H9 (cell line): ENCODE measurements at places on chromosomes 2 and 18. TPM values are rescaled to one million over a fixed set of nuclear protein-coding genes. Genes with fewer than 3 reads are reported as not detected.

Gene FAM124B
- 0.83 and 0.94 TPM in 2 replicates for total RNA-seq

Gene CRYGC
- not detected in 2 replicates for total RNA-seq

Gene SKOR2
- total RNA-seq = 0.18 and 0.24 TPM in 2 replicates

Gene KLHL29
- total RNA-seq = 2.1 and 2.4 TPM in 2 replicates

Gene BCL2L11
- total RNA-seq = 18.9 and 21.2 TPM in 2 replicates

Gene ODC1
- 46.5 and 48.3 TPM in 2 replicates for total RNA-seq

Gene RAD51AP2
- 0.07 TPM in 1 of 2 replicates, not detected in the other for total RNA-seq

Gene STK16
- 21.6 and 22.4 TPM in 2 replicates for total RNA-seq

Gene MERTK
- total RNA-seq = 4.2 and 4.8 TPM in 2 replicates

DNA sequence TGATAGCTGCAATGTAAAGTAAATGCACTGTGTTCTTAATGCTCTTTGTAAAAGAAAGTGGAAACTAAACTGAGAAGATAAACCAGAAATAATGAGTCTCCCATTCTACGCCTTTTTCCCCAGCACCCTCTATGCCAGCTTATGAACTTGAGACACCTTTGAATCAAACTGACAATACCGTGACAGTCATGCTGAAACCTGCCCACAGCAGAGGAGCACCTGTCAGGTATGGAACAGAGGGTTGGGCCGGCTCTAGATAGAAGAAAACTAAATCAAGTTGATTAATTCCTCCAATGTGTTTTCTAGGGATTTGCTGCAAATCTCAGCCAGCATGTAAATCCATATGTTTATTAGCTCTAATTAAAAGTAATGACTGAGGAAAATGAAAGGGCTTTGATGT lies 520.6 kb upstream of the RAB12 start:
- H3K36me3 ChIP-seq = no peaks in the 10 kb centered on the region
- no peak overlapping the region for H3K4me3 ChIP-seq
- H3K27ac ChIP-seq = no peak overlapping the region

GRCh38 chr2:180840641-180841040 lies 139.8 kb upstream of the UBE2E3 start:
- DNase-seq = no peak
- no peaks in the 10 kb centered on the region for H3K4me1 ChIP-seq
- no peaks in the 10 kb centered on the region for H3K36me3 ChIP-seq
- no peaks in the 10 kb centered on the region for H3K27me3 ChIP-seq
- H3K27ac ChIP-seq = no peak overlapping the region

GRCh38 chr18:75809926-75810255 lies 382.4 kb upstream of the SMIM21 start:
- no peaks in the 10 kb centered on the region for H3K36me3 ChIP-seq
- H3K4me3 ChIP-seq = no peak overlapping the region
- DNase-seq = no peak
- H3K27me3 ChIP-seq = no peaks in the 10 kb centered on the region

DNA sequence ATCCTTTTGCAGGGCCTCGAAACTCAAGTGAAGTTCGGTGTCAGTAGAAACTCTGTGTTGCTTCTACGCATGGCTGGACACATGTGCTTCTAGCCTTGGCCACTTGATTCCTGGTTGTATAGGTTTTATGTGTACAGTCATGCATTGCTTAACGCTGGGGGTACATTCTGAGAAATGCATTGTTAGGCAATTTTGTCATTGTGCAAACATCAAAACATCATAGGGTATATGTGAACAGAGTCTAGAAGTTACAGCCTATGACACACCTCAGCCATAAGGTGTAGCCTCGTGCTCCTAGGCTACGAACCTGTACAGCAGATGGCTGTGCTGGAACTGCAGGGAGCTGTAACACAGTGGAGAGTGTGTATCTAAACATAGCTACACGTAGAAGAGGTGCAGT lies 39.4 kb downstream of the TMEM18 start:
- no peak overlapping the region for H3K27ac ChIP-seq
- no peak overlapping the region for H3K4me3 ChIP-seq
- 0 out of 2 replicates have a peak, but pooled peaks cover 2% of the 10 kb centered on the region for H3K4me1 ChIP-seq
- peaks cover 2% of the 10 kb centered on the region; the same call in 1 of the 2 replicates for H3K27me3 ChIP-seq

DNA sequence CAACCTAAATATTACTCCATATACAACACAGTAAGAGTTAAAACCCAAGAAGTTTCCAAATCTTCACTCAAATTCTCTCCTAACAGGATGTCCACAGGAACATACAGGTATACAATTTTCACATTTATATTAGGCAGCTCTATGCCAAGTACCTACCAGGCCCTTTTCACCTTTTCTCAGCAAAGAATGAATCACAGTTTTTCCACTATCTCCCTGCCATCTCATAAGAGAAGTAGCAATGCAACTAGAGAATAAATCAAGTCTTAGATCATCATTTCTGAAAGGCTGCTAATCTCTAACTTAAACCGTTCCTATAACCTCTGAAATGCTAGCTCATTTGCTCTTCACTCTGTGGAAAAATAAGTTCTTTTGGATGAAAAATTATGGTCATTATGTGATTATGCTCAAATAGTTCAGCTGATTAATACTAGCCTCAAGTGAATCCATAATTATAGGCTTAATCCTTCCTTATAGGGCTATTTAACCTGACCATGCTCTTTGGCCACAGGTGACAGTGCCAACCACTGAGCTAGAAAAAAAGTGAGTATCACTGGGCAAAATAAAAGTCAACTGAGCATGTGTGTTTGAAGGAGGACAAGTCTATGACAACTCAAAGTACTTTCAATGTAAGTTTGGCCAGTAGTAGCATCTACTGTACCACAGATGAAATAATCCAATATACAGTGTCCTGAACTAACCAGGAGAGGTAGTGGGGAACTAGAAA lies 79.7 kb downstream of the COBLL1 start:
- no peak overlapping the region for H3K4me3 ChIP-seq
- H3K27ac ChIP-seq = no peak overlapping the region
- no peaks in the 10 kb centered on the region for H3K36me3 ChIP-seq
- H3K27me3 ChIP-seq = no peaks in the 10 kb centered on the region

DNA sequence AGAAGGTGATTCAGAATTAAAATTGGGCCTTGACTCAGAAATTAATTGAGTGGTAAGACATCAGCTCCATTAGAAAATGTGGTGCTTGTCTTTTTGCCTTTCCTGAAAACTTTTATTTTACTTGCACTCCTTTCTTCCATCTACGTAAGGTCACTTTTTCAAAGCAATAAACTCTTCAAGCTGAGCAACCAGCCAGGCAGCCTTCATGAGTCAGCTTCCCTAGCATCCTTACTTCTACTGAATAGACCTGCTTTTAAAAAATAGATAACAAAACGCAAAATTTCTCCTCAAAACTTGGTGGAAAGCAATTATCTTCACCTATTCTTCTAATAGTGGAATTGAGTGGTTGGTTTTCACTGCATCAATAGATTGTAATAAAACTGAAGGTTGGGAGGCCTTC lies 504.2 kb downstream of the ARHGAP15 start:
- no peaks in the 10 kb centered on the region for H3K27me3 ChIP-seq
- no peak for DNase-seq
- H3K4me3 ChIP-seq = no peak overlapping the region
- no peaks in the 10 kb centered on the region for H3K4me1 ChIP-seq
- H3K27ac ChIP-seq = no peak overlapping the region

DNA sequence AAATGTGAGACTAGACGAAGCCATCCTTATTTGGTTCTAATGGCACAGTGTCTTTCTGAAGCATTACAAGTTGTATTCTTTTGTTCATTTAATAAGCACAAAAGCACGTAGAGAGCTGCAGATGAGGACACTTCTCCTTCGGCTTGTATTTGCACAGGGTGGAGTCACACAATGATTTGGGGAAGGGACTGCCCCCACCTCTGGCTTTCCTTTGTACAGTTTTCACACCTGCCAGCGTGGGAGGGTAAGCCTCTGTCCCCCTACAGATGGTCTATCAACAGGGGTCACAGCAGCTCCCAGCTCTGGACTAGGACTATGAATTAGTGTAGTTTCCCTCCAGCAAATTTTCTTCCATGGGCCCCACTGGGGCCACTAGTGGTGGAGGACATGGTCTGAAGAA lies 108.2 kb upstream of the KLHL14 start:
- H3K27me3 ChIP-seq = no peaks in the 10 kb centered on the region
- H3K27ac ChIP-seq = no peak overlapping the region
- no peak overlapping the region for H3K4me3 ChIP-seq
- no peaks in the 10 kb centered on the region for H3K36me3 ChIP-seq
- DNase-seq = no peak
- H3K4me1 ChIP-seq = peaks cover 8% of the 10 kb centered on the region

DNA sequence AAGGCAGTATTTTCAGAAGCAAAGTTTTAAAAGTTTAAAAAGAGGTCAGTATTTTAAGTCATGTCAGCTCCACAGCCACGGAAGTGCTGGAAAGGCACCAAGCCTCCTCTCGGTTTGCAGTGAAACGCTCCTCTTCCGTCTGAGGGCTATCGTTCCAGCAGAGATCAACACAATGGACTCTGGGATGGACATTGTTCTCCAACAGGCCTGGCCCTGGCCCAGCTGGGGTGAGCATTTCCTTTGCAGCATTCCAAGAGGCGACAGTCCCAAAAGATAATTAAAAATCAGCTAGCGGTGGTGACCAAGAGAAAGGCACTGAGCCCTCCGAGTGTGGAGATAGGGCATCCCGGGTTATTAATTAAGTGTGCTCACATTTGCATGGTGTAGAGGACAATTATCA lies 95.9 kb upstream of the LCLAT1 start:
- no peak overlapping the region for H3K27ac ChIP-seq
- H3K36me3 ChIP-seq = no peaks in the 10 kb centered on the region; the same call in 2 of the 3 replicates
- DNase-seq = no peak
- no peak overlapping the region for H3K4me3 ChIP-seq
- no peaks in the 10 kb centered on the region for H3K4me1 ChIP-seq

DNA sequence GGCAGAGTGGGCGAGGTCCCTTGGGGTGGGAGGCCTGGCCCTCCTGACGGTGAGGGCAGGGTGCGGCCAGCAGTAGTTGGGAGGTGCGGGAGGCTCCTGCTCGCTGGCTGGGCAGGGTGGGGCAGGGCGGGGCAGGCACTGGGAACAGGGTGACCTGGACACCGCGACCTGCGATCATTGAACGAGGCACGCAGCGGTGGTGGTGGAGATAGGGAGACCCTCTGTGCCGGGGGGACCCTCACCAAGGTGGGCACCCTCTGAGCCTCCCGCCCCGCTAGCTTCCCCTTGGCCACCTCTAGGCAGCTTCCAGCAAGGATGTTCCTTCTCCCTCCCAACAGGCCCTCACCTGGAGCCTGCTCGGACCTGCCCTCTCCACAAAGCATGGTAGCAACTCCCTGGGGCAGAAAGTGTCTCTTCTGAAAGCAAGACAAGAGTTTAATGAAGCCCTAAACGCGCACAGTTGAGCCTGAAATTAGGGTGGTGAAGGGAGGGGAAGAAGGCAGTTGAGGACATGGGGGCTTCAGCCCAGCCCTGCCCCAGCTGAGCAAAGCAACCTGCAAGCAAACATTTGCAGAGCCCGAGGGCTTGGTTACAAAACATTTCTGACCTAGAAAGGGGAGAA lies 15.4 kb upstream of the FOSL2 start:
- H3K27me3 ChIP-seq = no peaks in the 10 kb centered on the region; the same call in 1 of the 2 replicates
- DNase-seq = no peak
- H3K4me1 ChIP-seq = no peaks in the 10 kb centered on the region
- H3K4me3 ChIP-seq = no peak overlapping the region
- H3K36me3 ChIP-seq = no peaks in the 10 kb centered on the region

GRCh38 chr2:62919041-62919440 lies 131.6 kb upstream of the OTX1 start:
- H3K4me1 ChIP-seq = no peaks in the 10 kb centered on the region
- H3K4me3 ChIP-seq = no peak overlapping the region
- H3K27me3 ChIP-seq = no peaks in the 10 kb centered on the region

- no peak overlapping the region for H3K27ac ChIP-seq
- H3K27me3 ChIP-seq = no peaks in the 10 kb centered on the region
- DNase-seq = no peak
- H3K4me3 ChIP-seq = no peak overlapping the region
- peaks cover 9% of the 10 kb centered on the region; the same call in 2 of the 3 replicates for H3K36me3 ChIP-seq
Measured at GRCh38 chr18:58303363-58303762, 259.3 kb downstream of the NEDD4L start.

DNA sequence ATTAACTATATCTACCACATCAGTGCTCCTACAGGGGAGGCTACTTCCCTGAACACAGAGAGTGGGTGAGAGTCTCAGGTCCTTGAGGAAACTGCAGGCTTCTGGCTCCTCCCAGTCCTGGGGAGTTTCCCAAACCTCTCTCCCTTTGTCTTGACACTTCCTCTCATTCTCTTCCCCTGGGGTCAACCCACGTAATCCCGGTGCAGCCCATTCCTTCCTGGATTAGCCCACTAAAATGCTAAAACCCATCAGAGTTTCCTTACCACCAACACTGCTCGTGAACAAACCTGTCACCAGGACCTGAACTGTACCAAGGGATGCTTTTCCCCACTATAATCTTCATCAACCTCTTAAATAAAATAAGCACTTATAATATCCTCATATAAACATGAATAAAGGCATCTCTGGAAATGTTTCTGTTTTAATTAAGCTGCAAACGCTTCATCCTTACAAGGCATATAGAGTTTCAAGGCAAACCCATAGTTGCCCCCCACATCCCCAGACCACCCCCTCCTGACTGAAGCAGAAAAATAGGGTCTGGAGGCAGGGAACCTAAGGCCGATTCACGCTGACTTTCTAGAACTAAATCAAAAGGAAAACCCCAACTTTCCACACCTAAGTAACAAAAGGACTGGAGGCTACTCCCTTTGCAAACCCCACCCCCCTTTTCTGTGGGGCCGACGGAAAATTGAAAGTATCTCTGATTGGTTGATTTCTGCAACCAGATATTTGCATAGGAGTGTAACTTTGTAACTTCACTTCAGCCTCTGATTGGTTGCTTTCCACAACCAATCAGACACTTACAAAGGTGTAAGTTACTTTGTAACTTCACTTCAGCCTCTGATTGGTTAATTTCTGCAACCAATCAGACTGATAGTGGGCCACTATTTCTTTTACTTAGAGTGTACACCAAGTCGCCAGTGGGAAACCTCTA lies 19.0 kb downstream of the TMSB10 start:
- H3K27ac ChIP-seq = no peak overlapping the region
- H3K27me3 ChIP-seq = no peaks in the 10 kb centered on the region
- DNase-seq = peak; percentile 67
- no peak overlapping the region for H3K4me3 ChIP-seq

DNA sequence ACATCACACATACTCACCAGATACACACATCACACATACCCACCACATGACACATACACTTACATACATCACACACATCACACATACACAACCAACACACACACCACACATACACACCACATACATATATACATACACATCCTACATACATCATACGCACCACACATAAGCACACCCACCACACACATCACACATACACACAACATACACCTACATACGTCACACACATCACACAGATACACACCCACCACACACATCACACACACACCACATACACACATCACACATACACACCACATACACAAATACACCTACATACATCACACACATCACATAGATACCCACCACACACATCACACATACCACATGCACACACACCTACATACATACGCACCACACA lies 158.4 kb downstream of the NDUFA10 start:
- no peak for DNase-seq
- no peaks in the 10 kb centered on the region for H3K27me3 ChIP-seq
- no peaks in the 10 kb centered on the region for H3K4me1 ChIP-seq
- H3K4me3 ChIP-seq = no peak overlapping the region
- H3K27ac ChIP-seq = no peak overlapping the region
- no peaks in the 10 kb centered on the region for H3K36me3 ChIP-seq
